Stimulated activated CD4-positive, alpha-beta T cell treated with anti-CD3 and anti-CD28 coated beads, Interleukin-12 subunit alpha, Interleukin-12 subunit beta, amount 100 ng/mL, for 4 hours (primary cell): ENCODE measurements at places on chromosomes 16 and 17.

- DNase-seq = no peak
Observed at GRCh38 chr17:12229335-12229734, 208.7 kb downstream of the MAP2K4 start.

DNA sequence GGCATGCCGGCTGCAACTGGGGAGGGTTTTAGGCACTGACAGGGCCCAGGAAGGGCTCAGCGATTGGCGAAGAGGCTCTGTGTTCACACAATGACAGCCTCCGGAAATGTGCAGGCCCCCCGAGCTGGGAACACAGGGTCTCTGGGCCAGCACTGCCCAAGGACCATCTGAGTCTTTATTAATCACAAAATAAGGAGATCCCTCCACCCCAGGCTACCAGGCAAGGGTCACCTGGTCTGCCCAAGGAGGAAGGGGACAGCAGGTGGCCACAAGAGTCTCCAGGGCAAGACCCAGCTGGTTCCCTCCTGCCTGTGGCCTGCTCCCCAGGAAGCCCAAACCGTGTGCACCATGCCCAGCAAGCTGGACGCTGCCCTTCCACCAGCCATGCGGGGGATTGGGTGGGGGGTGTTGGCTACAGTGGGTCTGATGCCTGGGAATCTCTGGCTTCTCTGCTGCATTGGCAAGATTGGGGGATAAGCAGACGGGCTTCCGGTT, 52.1 kb upstream of the TNRC6C start:
- DNase-seq = no peak

DNA sequence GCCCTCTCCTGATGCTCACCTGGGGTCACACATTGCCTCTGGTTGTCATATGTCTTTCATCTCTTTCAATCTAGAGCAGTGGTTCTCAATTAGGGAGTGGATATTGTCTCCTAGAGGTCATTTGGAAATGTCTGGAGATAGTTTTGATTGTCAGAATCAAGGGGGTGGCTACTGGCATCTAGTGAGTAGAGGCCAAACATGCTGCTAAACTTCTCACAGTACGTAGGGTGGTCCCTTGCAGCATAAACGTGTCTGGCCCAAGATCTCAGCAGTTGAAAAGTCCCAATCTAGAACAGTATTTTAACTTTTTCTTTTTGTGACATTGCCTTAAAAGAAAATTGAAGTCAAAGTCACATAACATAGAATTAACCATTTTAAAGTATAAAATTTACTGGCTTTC, 30.5 kb upstream of the SLC5A10 start:
- no peak for DNase-seq

DNA sequence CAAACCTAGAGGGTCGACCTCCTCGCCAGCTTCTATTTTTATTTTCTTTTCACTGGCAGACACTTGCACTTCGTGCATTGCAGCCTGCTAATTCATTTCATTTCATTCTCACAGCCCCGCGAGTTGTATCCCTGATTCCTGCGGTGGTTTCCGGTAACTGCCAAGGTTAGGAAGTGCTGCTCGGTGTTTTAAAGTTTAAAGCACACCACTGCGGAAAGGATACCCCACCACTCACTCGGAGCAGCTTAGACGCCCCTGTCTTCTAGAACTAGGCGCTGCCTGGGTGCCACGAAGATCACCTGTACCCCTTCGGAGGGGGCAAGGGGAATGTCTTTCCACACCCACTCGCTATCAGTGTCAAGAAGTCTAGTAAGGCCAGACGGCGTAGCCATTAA, 509 bp downstream of the CNEP1R1 start:
- peak; percentile 10 for DNase-seq

- no peak for DNase-seq
Observed at GRCh38 chr17:43803758-43804157, 23.5 kb downstream of the CFAP97D1 start.

DNA sequence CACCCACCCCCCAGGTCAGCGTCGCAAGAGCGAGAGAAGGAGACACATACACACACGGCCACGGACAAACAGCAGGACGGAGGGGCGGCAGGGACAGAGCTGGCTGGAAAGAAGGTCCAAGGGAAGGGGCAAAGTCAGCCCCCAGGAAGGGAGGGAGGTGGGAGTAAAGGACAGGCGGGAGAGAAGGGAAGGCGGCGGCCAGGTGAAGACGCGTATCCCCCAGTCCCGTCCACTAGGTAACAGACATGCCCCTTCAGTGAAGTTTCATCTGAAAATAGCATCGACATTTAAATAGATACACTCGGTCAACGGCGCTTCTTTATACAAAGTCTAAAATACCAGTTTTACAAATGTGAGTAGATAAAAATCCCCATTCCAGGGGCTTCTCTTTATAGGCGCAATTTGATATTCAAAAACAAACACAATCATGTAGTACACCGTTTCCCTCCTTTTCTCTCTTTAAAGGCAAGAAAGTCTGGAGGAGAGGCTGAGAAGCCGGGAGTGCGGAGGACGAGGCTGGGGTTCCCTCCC, 4.5 kb downstream of the CBX8 start:
- DNase-seq = no peak

DNA sequence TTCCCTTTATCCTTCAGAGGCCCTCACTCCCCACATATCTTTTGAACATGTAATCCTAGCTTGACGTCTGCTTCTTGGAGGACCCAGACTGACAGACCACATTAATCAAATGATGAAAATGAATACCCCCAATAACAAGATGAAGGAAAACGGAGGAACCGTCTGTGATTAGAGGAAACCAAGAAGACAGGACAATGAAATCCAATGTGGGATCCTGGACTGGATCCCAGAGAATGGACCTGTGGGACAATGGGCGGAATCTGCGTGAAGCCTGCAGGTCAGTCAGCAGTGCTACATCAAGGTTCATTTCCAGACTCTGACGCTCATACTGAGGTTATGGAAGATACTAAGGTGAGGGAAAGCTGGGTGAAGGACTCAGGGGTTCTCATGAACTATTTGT, 35.9 kb downstream of the MBTPS1 start:
- no peak for DNase-seq

- DNase-seq = no peak
Observed at GRCh38 chr16:73054813-73055482, 7.0 kb upstream of the ZFHX3 start.

- no peak for DNase-seq
Observed at GRCh38 chr17:19369846-19370492, 7.4 kb upstream of the B9D1 start.

GRCh38 chr16:84464116-84464515, 40.3 kb downstream of the MEAK7 start:
- no peak for DNase-seq

DNA sequence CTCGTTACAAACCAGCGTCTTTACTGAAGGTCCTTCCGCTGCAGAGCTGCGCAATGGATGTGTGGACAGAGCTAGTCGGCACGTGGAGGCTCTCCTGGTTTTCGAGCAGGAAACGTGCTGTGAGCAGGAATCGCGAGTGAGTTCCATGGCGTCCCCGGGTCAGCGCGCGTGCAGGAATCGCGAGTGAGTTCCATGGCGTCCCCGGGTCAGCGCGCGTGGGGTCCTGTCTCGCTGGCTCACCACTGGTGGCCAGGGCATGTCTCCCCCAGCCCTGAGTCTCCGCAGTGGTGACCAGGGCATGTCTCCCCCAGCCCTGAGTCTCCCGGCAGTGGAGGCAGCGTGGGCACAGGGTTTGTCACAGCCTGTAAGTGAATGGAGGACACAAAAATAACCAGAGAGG, 62.7 kb downstream of the KLHDC4 start:
- no peak for DNase-seq

GRCh38 chr16:35174016-35174415, 1714.6 kb downstream of the TP53TG3F start:
- DNase-seq = no peak

- no peak for DNase-seq
Observed at GRCh38 chr17:48444516-48445247, 14.7 kb upstream of the SKAP1 start.

DNA sequence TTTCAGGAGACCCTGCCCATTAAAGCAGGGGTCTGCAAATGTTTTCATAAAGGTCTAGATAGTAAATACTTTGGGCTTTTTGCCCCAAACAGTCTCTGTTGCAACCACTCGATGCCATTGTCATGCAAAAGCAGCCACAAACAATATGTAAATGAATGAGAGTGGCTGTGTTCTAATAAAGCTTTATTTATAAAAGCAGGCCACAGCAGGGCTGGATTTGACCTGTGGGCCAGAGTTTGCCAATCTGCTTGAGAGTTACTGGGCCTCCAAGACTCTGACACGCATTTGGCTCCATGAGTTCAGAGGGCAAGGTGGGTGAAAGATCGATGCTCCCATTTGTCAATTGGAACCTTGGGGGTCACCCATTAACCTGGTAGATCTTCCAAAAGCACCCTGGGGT, 217.3 kb upstream of the SDK2 start:
- no peak for DNase-seq

GRCh38 chr17:57619061-57619937, 125.8 kb downstream of the CCDC182 start:
- DNase-seq = no peak

- peak; percentile 9 for DNase-seq
Observed at GRCh38 chr16:1645914-1646525, 32.1 kb upstream of the JPT2 start.

GRCh38 chr17:53101706-53102105, 721.0 kb upstream of the KIF2B start:
- no peak for DNase-seq

GRCh38 chr17:36941265-36942010, 4.2 kb downstream of the LHX1 start:
- DNase-seq = no peak

- DNase-seq = no peak
Observed at GRCh38 chr16:12793120-12793864, 10.4 kb downstream of the CPPED1 start.
